ENCODE measurements at places on chromosomes 2 and 18. TPM values are rescaled to one million over a fixed set of nuclear protein-coding genes. Genes with fewer than 3 reads are reported as not detected.
A peak's percentile ranks its signal among the peaks of the same experiment; 100 is the strongest.

- H3K27ac ChIP-seq, result peak overlapping the region; percentile 78
- no peak overlapping the region for H3K4me3 ChIP-seq
- no peak for DNase-seq
- H3K36me3 ChIP-seq, result peaks cover 40% of the 10 kb centered on the region
- peaks cover 10% of the 10 kb centered on the region for H3K4me1 ChIP-seq
Observed at GRCh38 chr2:33363325-33364298, 112.8 kb upstream of the RASGRP3 start.

DNA sequence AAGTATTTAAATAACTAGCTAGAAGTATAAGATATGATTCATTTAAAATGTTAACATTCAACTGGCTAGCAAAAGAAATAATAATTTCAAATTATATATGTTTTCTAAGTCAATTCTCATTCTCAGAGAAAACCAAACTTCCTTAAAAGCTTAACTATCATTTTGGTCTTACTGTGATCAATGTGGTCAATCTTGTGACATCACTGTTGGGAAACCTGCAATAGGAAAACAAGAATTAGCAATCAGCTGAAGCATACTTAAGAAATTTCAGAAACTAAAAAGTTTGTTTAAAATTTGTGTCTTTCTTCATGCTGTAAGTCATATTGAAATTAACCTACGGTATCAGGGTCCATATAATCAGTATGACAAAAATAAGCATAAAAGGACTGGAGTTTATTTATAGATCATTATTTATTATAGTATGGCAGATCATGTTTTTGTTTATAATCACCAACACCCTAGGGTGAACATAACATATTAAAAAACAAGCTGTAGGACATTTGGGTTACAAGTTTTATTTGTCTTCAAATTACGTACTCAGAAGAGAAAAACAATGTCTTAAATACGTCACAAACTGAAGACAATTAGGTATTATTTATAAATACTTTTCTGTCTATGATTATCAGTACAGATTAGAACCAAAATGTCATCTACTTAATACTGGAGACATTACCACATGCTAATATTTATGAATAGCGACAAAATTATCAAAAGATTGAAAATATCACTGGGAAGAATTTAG is 60.5 kb downstream of the BAZ2B start:
- no peaks in the 10 kb centered on the region for H3K27me3 ChIP-seq
- H3K27ac ChIP-seq, result no peak overlapping the region

Gene FBXO36
- total RNA-seq, result 7.7 TPM

Gene PSMA8
- not detected for total RNA-seq

DNA sequence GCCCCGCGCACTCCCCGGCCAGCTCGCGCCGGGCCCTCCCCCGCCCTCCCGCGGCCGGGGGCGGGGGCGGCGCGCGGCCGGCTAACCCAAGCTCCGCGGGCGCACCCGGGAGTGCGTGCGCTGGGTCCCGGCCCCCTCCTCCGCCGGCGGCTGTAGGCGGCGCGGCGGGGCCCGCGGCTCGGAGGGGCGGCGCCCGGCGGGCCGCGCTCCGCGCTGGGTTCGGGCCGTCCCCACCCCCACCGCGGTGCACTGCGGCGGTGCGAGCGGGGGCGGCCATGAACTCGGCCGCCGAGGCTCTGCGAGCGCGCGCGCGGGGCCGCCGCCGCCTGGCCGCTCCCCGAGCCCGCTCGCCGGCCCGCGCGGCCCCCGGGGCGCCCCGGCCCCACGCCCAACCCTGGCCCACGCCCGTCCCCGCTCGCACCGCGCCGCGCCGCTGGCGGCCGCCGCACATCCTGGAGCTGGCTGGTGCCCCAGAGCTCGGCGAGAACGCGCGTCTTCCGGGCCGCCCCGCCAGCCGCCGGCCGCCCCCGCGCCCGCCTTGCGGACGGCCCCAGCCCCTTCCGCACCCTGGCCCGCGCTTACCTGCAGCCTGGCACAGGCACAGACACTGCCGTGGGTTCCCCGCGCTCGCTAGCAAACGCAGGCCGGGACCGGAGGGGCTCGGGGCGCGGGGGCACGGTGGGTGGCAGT is at the start of gene ZBTB14:
ZBTB14 (minus strand) TSS at position 496 of the 690 bp plus-strand sequence. CDS start 2,480 bp downstream, outside the sequence.
- H3K4me3 ChIP-seq, result peak within 1 kb of the TSS; percentile 88
- peak; percentile 98 for DNase-seq
- H3K27ac ChIP-seq, result peak within 1 kb of the TSS; percentile 89
- peaks cover 20% of the 10 kb centered on the region for H3K36me3 ChIP-seq
- H3K4me1 ChIP-seq, result peaks cover 9% of the 10 kb centered on the region
- H3K27me3 ChIP-seq, result no peaks in the 10 kb centered on the region

- no peaks in the 10 kb centered on the region for H3K36me3 ChIP-seq
- peaks cover 6% of the 10 kb centered on the region for H3K4me1 ChIP-seq
- DNase-seq, result peak; percentile 97
- H3K27ac ChIP-seq, result no peak within 1 kb of the TSS
- H3K27me3 ChIP-seq, result peaks cover 17% of the 10 kb centered on the region
Observed at GRCh38 chr2:230864605-230865306, at the start of gene ITM2C. Gene ITM2C (plus strand): TSS chr2:230864942. CDS start chr2:230865026, 84 bp downstream.

- peaks cover 8% of the 10 kb centered on the region for H3K36me3 ChIP-seq
- peaks cover 12% of the 10 kb centered on the region for H3K4me1 ChIP-seq
- peak; percentile 96 for DNase-seq
- H3K4me3 ChIP-seq, result peak overlapping the region; percentile 28
Observed at GRCh38 chr2:25294573-25295462, 46.9 kb downstream of the DNMT3A start.

Gene BMP10
- total RNA-seq, result not detected

- H3K36me3 ChIP-seq, result no peaks in the 10 kb centered on the region
- no peaks in the 10 kb centered on the region for H3K4me1 ChIP-seq
- no peak overlapping the region for H3K4me3 ChIP-seq
- DNase-seq, result peak; percentile 49
Observed at GRCh38 chr2:128435576-128436478, 117.2 kb upstream of the HS6ST1 start.

DNA sequence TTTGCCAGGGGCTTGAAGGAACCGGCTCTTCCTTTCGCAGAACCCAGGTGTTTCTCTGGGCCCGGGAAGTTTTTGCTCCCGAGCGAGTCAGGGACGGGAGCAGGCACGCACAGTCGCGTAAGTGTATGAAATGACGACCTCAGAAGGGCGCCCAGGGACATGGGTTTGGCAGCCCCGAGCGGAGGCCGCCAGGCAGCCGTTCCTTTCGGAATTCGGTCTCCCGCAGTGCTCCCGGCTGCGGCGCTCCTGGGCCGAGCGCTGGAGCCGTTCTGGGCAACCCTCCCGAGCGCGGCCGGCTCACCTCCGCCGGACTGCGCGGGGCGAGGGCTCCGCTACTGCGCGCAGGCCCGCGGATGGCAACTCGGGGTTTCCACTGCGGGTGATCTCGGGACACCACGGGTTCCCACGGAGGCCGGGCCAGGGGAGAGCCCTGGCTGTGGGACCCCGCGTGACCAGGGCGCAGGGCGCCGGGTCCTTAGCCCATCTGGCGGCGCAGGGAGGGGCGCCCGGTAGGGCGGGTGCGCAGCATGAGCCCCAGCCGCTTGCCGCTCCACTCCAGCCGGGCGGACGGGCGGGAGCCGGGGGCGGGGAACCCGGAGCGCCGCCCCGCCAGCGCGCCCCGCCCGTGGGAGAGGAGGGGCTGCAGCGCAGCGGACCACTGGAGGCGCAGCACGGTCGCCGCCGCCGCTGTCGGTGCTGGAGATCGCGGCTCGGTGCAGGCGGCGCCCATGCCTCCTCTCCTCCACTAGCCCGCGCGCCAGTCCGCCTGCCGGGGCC is at the start of gene OSBPL6:
OSBPL6 (plus strand) TSS at position 690 of the 777 bp plus-strand sequence. CDS start 111,673 bp downstream, outside the sequence.
- H3K4me3 ChIP-seq, result peak within 1 kb of the TSS; percentile 94
- peak within 1 kb of the TSS; percentile 66 for H3K27ac ChIP-seq
- peaks cover 13% of the 10 kb centered on the region for H3K4me1 ChIP-seq
- H3K27me3 ChIP-seq, result no peaks in the 10 kb centered on the region
- H3K36me3 ChIP-seq, result no peaks in the 10 kb centered on the region
- peak; percentile 97 for DNase-seq

DNA sequence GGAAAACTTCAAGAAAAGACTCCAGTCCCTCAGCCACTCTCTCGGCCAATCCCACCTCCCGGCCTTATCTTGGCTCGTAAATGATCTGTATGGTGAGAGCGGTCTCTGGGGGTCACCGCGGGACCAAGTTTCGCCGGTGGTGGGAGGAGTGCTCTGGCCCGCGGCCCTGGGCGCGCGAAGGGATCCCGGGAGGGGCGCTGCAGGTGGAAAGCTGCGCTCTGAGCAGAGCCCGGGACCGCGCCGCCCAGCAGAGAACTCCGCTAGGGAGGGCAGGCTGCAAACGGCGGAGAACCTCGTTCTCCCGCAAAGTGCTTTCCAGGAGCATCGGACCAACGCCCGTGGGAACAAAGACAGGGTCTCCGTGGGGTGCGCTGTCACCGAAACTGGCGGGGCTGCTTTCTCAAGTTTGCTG is 622 bp downstream of the LRP2 start:
- DNase-seq, result no peak
- no peaks in the 10 kb centered on the region for H3K36me3 ChIP-seq
- no peak overlapping the region for H3K27ac ChIP-seq

DNA sequence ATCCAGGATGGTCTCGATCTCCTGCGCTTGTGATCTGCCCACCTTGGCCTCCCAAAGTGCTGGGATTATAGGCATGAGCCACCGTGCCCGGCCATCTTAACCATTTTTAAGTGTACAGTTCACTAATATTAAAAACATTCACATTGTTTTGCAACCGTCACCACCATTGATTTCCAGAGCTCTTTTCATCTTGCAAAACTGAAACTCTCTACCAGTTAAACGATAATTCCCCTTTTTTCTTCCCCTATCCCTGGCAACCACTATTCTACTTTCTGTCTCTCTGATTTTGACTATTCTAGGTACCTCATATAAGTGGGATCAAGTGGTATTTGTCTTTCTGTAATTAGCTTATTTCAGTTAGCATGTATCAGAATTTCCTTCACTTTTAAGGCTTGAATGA is 16.8 kb upstream of the NEUROD1 start:
- no peak for DNase-seq
- H3K36me3 ChIP-seq, result no peaks in the 10 kb centered on the region
- no peak overlapping the region for H3K4me3 ChIP-seq
- H3K27me3 ChIP-seq, result peaks cover 3% of the 10 kb centered on the region

DNA sequence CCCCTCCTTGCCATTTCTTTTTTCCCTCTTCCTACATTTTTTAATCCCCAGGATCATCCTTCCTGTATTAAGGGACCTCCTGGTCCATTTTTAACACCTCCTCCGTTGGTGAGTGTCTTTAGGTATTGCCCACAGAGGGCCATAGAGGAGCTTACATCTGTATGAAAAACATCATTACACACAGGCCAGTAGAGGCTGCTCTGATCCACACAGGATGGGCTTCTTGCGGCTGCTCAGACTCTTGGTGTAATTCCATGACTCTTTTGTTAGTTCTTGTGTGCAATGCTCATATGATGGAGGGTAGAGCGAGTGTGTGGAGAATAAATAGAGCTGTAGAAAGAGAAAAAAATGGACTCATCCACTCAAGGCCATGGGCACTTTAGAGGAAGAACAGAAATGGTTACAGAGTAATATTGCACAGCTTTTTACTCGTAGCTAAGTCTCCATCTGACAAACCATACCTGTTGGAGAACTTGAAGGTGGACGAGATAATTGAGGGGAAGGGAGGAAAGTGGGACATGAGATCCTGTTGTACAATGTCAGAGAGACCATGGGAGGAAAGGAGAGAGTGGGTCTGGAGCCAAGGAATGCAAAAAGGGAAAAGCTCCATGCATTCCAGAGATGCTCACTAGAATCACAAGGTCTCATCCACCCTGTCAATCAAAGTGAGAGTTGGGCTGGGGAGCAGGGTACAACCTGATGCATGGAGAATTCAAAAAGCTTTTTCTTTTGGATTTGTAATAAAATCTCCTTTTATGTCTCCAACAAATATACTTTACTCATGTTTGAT is 129.7 kb upstream of the TNP1 start:
- no peak overlapping the region for H3K27ac ChIP-seq
- DNase-seq, result no peak
- H3K4me3 ChIP-seq, result no peak overlapping the region
- peaks cover 15% of the 10 kb centered on the region for H3K27me3 ChIP-seq
- no peaks in the 10 kb centered on the region for H3K36me3 ChIP-seq
- no peaks in the 10 kb centered on the region for H3K4me1 ChIP-seq

- no peak overlapping the region for H3K27ac ChIP-seq
- no peaks in the 10 kb centered on the region for H3K4me1 ChIP-seq
- no peak for DNase-seq
- no peaks in the 10 kb centered on the region for H3K36me3 ChIP-seq
Observed at GRCh38 chr2:151522556-151522955, 112.9 kb downstream of the RIF1 start.

GRCh38 chr2:229650901-229651300 is 63.5 kb downstream of the DNER start:
- no peak overlapping the region for H3K4me3 ChIP-seq
- H3K27ac ChIP-seq, result no peak overlapping the region
- no peaks in the 10 kb centered on the region for H3K4me1 ChIP-seq
- DNase-seq, result no peak
- no peaks in the 10 kb centered on the region for H3K27me3 ChIP-seq

GRCh38 chr2:229901819-229902218 is 20.0 kb downstream of the TRIP12 start:
- no peak overlapping the region for H3K4me3 ChIP-seq
- peak; percentile 60 for DNase-seq

Gene SPATA3
- total RNA-seq, result not detected

DNA sequence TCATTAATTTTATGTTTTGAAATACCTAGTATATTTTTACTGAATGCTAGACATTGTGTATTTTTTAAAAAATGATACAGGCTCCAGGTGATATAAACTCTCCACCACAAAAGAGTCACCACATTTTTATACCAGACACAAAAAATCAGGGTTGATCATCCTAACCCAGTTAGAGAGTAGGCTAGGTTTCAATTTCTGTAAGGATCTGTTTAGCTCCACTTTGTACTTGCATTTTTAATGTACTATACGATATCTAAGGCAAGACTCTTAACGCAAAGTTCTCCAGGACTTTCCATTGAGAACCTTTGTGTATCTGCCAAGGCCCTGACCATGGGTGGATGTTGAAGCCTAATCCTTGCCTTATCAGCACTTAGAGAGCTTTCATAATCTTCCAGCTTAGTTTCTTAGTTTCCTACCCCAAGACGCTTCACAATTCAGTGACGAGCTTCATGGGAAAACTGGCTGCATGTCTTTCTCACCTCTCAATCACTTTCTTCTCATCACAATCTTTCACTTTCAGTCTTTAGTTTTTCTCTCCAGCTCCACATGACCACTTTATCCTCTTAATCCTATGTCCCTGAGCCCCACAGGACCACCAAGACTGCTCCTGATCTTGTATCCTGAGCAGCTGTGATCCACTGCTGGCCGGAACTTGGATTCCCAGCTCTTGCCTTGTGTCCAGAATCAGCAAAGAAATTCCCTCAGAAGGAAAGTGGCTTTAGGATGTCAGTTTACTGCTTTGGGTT is 635.8 kb downstream of the RNF144A start:
- DNase-seq, result no peak
- no peaks in the 10 kb centered on the region for H3K27me3 ChIP-seq
- H3K4me3 ChIP-seq, result no peak overlapping the region
- H3K27ac ChIP-seq, result no peak overlapping the region
- H3K4me1 ChIP-seq, result no peaks in the 10 kb centered on the region

DNA sequence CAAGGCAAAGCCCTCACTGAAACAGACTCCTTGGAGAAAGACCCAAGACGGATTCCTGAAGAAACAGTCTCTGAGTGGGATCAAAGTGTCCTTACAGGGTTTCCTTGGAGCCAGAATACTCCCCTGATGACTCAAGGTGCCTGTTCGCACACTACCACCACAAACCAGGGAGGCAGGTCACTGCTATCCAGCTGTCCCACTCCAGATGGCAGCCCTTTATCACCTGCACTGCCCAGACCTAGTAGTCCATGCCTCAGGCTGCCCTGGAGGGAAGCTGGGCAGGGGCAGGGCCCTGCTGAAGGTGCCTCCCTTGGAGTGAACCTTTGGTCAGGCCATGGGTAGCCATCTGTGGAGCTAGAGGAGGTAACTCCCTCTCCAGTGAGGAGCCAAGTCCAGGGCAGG is 34.1 kb downstream of the TRABD2A start:
- no peak overlapping the region for H3K27ac ChIP-seq
- DNase-seq, result no peak
- H3K4me1 ChIP-seq, result peaks cover 10% of the 10 kb centered on the region
- no peak overlapping the region for H3K4me3 ChIP-seq
- no peaks in the 10 kb centered on the region for H3K36me3 ChIP-seq

Data from osteoblast (primary cell).